Left lung (tissue), 14 donors: ENCODE measurements at places on chromosomes 5 and 9. TPM values are rescaled to one million over a fixed set of nuclear protein-coding genes. Genes with fewer than 3 reads are reported as not detected.

DNA sequence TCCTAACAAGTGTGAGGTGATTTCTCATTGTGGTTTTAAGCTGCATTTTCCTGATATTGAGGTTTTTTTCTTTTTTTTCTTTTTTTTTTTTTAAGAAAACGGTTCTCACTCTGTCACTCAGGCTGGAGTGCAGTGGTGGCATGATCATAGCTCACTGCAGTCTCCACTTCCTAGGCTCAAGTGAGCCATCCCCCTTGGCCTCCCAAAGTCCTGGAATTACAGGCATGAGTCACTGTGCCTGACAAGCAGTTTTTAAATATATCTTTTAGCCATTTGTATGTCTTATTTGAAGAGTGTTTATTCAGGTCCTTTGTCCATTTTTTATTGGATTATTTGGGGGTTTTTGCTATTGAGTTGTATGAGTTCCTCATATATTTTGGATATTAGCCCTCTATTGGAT, 53.8 kb downstream of the GCNT1 start:
- no peak for DNase-seq

- no peak for DNase-seq
Measured at GRCh38 chr5:143569213-143569701, 165.8 kb upstream of the NR3C1 start.

GRCh38 chr9:20084125-20084524, 295.3 kb upstream of the SLC24A2 start:
- no peak for DNase-seq

- DNase-seq: no peak
Measured at GRCh38 chr5:38319491-38319890, 61.1 kb downstream of the EGFLAM start.

DNA sequence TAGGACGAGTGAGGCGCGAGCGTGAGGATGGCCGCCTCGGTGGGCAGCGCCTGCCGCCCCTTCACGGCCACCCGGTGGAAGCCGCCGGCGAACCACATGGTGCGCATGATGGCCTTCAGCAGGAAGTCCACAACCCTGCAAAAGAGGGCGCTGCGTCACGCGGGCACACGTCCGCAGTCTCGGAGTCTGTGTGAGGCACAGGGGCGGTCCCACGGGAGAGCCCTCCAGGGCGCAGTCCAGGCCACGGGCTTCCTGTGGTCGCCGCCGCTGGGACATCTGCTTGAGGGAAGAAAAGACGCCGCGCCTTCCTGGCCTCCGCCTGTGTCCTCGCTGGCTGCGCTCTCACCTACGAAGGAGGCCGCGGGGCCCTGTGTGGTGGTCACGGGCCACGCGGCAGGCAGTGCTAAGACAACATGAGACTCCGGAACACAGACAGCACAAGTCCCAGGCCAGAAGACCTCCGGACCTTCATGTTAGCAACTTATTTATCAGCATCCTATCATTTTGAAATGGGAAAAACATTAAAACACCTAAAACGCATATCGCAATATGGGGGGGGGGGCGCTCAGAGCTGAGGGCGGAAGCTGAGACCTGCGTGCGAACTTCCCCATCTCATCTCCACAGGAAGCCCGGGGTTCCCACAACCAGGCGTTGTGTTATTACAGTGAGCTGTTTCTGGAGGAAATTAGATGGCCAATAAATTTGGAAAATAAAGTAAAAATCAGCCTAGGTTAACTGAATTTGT, 28.8 kb downstream of the LPCAT1 start:
- DNase-seq: peak; percentile 74

DNA sequence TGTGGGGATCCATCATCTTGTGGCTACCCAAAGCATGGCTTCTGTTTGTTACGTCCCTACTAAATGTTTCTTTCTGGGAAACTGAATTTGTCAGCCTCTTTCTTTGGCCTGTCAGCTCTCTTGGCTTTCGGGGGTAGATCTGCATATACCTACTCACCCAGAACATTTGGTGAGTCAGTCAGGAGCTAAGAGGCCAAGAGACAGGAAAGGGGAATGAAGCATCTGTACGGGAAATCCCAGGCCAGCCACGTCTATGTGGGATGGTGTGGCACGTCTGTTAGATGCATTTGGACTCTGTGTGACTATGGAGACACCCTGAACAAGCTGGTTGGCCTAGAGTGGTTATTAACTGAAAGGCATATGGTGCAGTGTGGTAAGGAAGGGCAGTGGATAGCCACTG, 58.1 kb downstream of the CDO1 start:
- no peak for DNase-seq

- DNase-seq: peak; percentile 51
Measured at GRCh38 chr9:124852121-124852828, 985 bp upstream of the WDR38 start.

DNA sequence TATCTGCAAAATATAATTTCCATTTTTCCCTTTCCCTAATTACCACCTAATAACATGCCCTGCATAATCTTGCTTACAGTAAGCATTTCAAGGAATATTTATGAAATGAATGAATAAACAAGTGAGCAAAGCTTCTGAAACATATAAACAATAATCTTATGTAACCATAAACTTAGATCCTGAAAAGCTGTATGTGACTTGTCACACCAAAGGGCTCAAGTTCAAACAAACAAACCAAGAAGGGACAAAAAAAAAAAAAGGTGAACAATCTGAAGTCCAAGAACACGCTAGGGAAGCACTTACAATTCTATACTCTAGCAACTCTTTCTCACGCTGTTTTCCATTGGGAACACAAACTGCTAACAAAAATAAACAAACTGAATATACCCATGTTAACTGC, 36.3 kb downstream of the PLPP1 start:
- DNase-seq: peak; percentile 37

GRCh38 chr5:6682239-6682638, 31.0 kb upstream of the TENT4A start:
- DNase-seq: no peak

GRCh38 chr9:88373045-88373444, 15.2 kb upstream of the SPIN1 start:
- no peak for DNase-seq

DNA sequence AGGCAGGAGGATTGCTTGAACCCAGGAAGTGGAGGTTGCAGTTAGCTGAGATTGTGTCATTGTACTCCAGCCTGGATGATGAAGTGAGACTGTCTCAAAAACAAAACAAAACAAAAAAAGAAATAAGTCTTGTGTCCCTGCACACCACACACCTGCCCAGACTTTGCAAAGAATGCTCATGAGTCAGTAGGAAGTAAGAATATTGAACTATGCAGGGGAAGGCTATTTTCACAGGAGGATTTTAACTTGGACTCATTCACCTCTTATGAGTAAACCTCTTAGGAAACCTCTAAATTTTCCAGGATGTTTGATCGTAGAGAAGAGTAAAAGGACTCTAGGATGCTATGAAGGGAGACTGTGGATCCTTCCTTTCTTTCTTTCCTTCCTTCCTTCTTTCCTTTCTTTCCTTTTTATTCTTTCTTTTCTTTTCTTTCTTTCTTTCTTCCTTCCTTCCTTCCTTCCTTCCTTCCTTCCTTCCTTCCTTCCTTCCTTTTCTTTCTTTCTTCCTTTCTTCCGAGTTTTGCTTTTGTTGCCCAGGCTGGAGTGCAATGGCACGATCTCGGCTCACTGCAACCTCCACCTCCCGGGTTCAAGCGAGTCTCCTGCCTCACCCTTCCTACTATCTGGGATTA, 96.7 kb upstream of the CLINT1 start:
- no peak for DNase-seq

- DNase-seq: no peak
Measured at GRCh38 chr9:2159521-2160454, 144.6 kb downstream of the SMARCA2 start.

DNA sequence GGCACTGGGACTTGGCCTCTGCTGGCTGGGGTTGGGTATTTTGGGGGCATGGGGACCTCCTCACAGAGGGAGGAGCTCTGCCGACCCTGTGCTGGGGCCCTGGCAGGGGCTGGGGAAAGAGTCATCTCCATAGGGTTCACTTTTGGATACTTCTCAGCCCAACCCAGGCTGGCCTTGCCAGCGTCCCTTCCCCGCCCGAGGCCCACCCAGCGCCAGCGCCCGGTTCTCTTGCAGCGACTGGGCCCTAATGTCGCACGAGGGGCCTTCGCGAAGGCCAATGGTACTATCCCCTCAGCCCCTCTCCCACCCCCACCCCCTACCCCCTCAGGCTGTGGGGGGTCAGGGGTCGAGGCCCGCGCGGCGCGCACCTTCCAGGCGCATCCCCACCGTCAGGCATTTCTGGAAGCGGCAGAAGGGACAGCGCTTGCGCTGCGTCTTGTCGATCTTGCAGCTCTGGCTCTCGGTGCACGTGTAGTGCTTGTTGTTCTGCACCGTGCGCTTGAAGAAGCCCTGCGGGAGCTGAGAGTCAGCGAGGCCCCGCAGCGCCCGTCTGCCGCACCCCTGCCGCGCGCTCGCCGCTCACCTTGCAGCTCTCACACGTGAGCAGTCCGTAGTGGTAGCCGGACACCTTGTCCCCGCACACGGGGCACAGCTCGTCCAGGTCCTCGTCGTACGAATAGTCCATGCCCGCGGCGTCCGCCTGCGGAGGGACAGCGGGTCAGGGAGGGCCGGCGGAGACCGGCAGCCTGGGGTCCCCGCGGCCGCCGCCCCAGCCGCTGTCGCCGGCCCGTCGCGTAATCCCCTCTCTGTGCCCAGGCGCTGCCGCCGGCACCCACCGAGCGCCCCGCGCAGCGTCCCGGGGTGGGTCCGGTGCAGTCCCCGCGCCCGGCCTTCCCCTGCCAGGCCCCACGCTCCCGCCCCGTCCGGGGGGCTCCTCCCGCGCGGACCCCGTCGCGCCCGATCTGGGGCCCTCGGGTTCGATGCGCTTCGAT, 4.2 kb downstream of the NR5A1 start:
- DNase-seq: no peak

GRCh38 chr5:180334176-180334575, 19.0 kb downstream of the GFPT2 start:
- DNase-seq: no peak

CEL gene
- total RNA-seq: 1.1 TPM

GPRIN1 gene
- 2.6 TPM for total RNA-seq

FASTKD3 gene
- total RNA-seq: 8.4 TPM

EMB gene
- 45.8 TPM for total RNA-seq
